ENCODE measurements at places on chromosomes 4 and X.

DNA sequence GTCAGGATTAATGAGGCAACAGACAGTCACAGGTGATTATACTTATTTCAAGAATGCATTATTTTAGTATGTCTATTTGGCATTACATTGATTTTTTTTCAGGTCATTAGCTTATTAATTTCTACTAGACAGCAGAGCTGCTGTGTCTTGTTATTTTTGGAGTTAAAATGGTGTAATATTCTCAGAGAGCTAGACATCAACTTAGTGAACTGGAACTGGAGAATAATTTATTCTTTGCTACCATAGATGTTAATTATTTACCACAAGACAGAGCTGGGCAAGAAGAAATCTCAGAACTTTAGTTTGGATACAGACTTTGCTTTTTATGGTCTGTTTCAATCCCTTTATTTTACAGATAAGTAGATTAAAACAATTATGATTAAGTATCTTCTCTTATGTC lies 10.2 kb upstream of the HPGD start:
- no peak for DNase-seq

- DNase-seq, result peak; percentile 52
Observed at GRCh38 chr4:27278615-27279375, 418.2 kb downstream of the STIM2 start.

GRCh38 chr4:33722800-33723516 lies 2521.4 kb downstream of the ARAP2 start:
- no peak for DNase-seq

- DNase-seq, result no peak
Observed at GRCh38 chr4:77163641-77164040, 6.6 kb downstream of the CCNG2 start.

DNA sequence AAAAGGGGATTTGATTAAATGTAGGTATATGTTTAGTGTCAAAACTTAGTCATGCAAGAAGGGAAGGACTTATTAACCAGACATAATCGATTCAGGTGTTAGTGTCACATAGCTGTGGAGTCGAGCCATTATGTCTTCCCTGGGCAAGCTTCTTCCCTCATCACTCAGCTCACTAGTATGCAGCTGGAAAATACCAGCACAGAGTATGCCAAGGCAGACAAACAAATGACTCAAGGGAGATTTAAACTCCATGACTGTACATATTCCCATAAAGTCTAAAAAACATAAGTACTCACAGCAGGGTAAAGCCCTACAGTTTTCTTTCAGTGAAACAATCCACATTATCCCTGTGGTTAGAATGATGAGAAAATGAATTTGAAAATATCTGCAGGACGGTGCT lies 304.5 kb downstream of the CBLL2 start:
- DNase-seq, result no peak

GRCh38 chr4:55592014-55592413 lies at the start of gene PDCL2:
Gene PDCL2 (minus strand): TSS chr4:55592245. CDS start chr4:55592109, 136 bp downstream.
- DNase-seq, result no peak

DNA sequence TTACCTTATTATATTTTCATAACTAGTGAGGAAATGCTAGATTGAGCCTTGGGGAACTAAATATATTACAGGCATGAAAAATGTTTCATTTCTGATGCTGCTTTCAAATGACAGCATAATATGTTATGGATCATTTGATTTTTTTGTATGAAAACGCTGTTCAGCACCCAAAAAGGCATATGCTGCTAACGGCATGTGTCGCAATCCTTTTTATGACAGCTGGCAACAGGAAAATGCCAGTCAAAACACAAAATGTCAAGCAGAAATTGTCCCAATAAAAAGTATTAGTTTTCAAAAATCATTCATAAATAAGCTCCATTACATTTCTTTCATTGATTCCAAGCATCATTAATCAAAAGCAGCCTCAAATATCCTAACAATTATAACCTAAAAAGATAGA lies 1244.5 kb downstream of the PCDH7 start:
- no peak for DNase-seq

GRCh38 chr4:152044331-152045036 lies 283.7 kb upstream of the GATB start:
- DNase-seq, result no peak

GRCh38 chrX:39988496-39988895 lies 109.3 kb downstream of the BCOR start:
- DNase-seq, result no peak

DNA sequence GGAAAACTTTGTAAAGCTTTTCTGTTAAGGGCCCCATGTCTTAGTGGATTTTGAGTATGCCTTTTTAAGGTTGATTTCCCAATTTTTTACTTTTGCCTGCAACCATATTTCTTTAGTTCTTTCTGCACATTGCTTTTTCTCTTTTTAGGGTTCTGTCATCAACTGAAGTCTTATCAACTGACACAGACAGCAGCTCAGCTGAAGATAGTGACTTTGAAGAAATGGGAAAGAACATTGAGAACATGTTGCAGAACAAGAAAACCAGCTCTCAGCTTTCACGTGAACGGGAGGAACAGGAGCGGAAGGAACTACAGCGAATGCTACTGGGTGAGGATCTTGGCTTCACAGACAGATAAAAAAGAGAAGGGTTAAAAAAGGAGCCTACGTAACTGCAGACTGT lies 27.8 kb downstream of the TAF1 start:
- DNase-seq, result no peak

- no peak for DNase-seq
Observed at GRCh38 chr4:167428156-167428555, 193.9 kb upstream of the SPOCK3 start.

DNA sequence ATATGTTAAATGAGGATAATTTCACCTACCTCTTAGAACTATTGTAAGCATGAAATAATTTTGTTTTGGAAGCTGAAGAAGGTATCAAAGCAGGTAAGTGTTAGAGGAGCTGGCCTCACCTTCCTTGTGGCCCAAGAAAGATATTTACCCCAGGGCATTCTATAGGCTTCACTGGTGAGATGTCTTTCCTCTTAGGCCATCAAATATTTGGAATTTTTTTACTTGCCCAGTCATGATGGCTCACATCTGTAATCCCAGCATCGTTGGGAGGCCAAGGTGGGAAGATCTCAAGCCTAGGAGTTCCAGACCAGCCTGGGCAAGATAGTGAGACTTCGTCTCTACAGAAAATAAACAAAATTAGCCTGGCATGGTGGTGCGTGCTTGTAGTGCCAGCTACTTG lies 6.1 kb upstream of the SMS start:
- no peak for DNase-seq

DNA sequence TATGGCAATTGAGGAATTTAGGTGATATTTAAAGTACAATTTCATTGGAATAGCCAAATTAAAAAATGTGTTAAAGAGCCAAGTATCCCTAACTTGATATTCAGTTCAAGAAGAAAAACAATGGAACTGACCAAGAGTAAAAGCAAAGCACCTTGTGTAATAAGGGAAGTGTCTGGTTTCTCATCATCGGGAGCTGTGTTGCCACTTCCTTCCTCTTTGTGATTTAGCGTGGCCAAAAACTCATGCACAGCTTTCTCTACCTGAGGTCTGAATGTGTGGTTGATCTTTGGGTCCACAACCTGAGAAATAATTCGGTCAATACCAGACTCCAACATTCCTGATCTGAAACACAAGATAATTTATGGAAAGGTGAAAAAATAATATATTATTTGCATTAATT lies 12.4 kb downstream of the BOD1L1 start:
- DNase-seq, result no peak

DNA sequence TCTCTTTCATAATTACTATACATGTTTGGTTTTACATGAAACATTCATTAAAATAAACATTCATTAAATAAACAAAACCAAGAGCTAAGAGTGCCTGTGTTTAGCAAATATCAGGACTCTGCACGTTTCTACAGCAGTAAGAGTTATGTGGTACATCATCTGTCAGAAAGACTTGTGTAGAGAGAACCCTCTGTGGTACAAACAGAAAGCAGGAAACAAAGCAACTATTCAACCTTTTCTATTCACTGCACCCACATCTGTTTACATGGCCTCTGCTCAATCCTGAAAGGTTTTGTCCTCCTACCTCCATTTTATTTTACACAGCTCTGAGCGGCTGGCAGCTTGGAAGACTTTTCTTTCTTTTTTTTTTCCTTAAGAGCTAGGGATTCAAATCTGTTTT lies 90.7 kb upstream of the PCDH18 start:
- DNase-seq, result no peak

DNA sequence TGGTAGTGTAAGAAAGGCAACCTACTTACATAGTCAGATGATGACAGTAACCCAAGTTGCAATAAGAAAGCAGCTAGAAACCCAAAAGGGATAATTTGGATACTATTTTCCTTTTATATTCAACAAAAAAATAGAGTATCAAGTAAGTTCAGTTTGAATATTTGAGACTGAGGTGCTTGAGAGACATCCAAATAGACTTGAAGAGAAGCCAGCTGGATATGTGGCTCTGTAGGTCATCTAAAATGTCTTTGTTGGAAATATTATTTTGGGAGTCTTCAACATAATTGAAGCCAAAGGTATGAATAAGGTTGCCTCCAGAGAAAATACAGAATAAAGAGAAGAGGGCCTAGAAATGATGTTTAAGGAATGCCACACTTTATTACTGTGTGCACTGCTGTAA lies 438.2 kb upstream of the DIAPH2 start:
- DNase-seq, result no peak

DNA sequence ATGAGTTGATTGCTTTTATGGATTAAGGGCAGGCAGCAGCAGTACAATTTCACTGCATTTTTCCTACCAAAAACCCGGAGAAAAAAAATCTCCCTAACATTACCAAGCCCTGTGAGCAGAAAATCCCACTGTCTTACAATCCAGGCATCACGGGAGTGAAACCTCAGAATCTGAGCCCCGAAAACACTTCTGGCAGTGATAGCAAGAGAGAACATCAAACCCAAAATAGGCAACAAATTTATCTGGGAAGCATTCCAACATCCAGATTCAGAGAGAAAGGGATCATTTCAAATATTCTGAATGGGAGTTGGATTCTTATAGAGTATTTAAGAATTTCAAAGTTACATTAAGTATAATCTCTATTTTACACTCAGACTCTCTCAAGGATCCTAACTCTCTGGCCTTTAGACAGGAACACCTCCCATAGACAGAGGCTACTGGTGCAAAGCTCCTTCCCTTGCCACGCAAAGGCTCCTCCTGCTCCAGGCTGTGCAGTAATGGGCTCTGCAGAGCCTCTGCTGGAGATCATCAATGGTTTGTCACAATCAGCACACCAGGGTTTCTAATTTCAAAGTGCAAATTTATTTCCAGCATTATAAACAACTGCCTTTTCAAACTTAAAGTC lies 256.9 kb downstream of the PARM1 start:
- no peak for DNase-seq

DNA sequence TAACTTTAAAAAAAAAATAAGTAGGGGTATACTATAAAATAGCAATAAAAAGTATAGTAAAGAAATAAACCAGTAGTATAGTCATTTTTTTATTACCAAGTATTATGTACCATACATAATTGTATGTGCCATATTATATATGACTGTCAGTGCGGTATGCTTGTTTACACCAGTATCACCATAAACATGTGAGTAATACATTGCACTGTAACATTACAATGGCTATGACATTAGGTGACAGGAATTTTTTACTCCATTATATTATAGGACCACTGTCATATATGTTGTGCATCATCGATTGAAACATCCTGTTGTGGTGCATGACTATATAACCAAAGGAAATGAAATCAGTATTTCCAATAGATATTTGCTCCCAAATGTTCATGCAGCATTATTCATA lies 176.9 kb upstream of the ARHGAP24 start:
- no peak for DNase-seq

GRCh38 chrX:134599184-134599914 lies 58.9 kb downstream of the PLAC1 start:
- DNase-seq, result no peak

- DNase-seq, result no peak
Observed at GRCh38 chrX:17632942-17633341, 104.4 kb upstream of the SCML1 start.

- DNase-seq, result no peak
Observed at GRCh38 chrX:148681605-148682004, 181.2 kb downstream of the AFF2 start.

GRCh38 chrX:13165266-13166189 lies 121.1 kb upstream of the FAM9C start:
- no peak for DNase-seq

DNA sequence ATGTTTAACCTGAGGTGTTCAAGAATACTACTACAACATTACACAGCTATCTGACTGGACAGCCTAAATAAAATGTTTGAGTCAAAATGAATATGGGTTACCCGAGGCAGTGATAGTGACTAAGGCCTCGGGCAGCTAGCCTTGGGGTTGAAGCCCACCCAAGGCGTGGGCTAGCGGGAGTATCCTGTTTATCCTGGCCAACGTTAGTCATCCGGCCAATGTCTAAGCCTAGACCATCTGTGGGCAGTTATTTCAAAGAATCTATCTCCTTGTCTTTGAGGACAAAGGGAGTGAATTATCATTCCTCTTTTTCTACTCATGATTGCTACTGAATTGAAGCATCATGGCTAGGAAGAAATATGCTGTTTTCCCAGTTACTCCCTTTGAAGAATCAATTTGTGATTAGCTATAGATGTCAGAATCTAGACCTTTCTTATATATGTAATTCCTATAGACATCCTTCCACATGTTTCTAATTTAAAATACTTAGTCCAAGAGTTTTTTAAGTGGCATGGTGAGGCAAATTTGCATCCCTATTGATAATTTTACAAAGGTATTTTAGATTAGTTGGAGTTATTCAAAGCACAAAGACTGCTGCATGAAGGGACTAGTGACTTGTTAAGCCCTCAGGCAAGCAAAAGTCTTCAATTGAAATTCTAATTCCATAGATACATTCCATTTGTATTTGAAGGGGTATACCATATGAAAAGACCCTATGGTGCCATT lies 6.0 kb upstream of the PDGFC start:
- no peak for DNase-seq

GRCh38 chr4:162075726-162076125 lies 88.1 kb downstream of the FSTL5 start:
- DNase-seq, result no peak

Measured in NT2/D1 (cell line).